Muscle of back (tissue), 13 donors: ENCODE measurements at places on chromosomes 3 and 15. TPM values are rescaled to one million over a fixed set of nuclear protein-coding genes. Genes with fewer than 3 reads are reported as not detected.

Gene UBA3
- polyA plus RNA-seq: 41.4 TPM

DNA sequence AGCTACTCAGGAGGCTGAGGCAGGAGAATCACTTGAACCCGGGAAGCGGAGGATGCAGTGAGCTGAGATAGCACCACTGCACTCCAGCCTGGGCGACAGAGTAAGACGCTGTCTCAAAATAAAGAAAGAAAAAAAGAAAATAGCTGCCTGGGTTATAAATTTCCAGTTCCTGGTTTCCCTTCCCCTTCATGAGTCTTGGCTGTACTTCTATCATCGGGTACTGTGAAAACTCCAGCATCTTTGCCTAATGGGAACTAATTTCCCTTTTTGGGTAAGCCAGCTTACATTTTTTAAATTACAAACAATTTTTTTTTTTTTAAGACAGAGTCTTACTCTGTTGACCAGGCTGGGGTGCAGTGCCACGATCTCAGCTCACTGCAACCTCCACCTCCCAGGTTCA is 15.0 kb downstream of the DENND4A start:
- DNase-seq: no peak

GRCh38 chr3:46812237-46812791 is 50.9 kb downstream of the MYL3 start:
- peak; percentile 81 for DNase-seq

GRCh38 chr3:156465194-156465593 is 89.7 kb downstream of the SSR3 start:
- no peak for DNase-seq

DNA sequence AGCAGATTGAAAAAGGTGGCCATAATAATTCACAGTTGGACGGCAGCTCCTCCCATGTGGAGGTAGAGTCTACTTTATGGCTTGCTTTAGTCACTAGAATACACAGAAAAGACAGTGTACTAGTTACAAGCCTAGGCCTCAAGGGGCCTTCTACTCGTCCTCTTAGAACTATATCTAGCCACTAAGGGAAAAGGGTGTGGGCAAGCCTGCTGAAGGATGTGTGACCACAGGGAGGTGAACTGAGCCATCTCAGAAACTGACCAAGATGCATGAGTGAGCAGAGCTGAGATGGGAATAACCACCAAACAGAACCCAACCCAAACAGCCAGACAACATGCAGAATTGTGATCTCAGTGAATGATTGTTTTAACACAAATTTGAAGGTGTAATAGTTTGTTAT is 335.6 kb upstream of the LMCD1 start:
- no peak for DNase-seq

- DNase-seq: no peak
Observed at GRCh38 chr15:98754657-98755022, 106.3 kb downstream of the IGF1R start.

Gene RLBP1
- polyA plus RNA-seq: 0.29 TPM

DNA sequence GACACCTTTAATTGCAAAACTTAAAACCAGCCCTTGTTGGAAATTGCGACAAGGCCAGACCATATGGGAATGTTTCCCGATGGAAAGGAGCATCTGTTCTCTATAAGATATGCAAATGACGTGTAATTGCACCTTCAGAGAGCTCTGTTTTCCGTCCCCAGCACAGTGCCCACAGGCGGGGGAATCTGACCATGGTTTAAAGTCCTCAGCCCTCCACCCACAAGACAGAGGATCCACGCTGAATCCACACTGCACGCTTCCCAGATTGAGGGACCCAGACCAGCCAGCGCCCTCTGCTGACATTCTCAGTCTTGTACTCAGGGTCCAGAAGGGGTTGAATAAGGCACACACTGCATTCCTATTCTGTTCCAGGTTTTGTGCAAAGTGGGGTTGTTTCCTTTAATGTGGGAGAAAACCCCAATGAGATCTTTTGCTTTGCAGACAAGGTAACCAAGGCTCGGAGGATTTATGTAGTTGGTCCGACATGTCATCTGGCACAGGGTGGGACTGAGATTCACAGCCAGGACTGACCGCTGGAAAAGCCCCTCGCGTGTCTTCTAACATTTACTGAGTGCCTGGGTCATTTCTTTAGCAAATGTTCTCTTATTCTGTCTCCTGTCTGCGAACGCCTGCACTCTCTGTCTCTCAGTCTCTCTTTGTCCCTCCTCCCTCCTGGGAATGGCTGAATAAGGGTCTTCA is 36.8 kb upstream of the KLHL25 start:
- peak; percentile 50 for DNase-seq

GRCh38 chr3:150917951-150918350 is 12.7 kb upstream of the MINDY4B start:
- DNase-seq: no peak

DNA sequence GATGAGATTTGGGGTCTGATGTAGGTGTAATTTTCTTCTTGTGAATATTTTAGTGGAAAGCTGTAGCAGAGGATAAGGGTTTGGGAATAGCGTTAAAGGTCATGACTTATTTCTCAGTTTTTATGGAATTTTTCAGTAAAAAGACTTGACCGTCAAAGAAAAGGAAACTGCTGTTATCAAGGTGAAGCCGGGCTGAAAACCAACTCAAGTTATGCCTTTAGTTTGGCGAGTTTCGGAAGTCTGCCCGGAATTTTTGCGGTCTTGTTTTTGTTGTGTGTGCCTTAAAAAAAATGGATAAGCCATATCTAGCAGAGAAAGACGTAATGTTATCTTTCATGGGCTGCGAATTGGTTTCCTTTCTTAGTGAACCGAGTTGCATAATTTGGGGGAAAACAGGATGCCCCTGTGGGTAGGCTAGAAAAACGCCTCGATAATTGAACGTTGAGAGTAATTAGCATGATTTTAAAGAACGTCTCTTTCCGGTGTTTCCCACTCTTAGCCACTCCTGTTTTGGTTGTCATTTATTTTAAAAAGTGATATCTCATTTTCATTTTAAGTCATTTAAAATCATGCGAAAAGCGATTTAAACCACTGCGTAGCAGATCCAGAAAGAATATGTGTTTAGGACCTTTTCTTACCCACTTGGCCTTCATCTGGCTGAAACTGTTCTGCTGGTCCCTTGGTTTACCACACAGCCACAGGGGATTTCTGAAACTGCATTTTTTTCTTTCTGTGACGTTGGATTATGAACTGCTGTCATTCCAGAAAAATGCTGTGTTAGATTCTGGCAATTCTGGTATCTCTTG is 1.1 kb downstream of the NFKBIZ start:
- DNase-seq: peak; percentile 29

- no peak for DNase-seq
Observed at GRCh38 chr3:39879581-39879980, 70.2 kb downstream of the MYRIP start.

DNA sequence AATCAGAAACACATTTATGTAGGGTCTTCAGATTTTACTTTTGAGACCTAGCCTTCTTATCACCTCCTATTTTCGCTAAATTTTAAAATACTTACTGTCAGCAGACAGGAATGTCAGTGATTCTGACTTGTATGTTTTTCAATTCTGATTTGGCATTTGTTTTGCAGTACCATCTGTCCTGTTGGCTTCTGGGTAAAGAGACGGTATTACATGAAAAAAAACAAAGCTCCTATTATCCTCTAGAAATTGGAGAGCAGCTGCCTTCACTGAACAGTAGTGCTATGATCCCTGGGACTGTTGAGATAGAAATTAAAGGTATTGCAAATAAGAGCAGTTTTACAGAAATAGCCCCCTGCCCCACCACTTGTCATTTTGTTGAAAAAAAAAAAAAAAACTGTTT is 8.4 kb downstream of the ARMC8 start:
- no peak for DNase-seq

Gene EFCAB12
- polyA plus RNA-seq: 0.08 TPM

- DNase-seq: no peak
Observed at GRCh38 chr3:56693750-56694149, 10.7 kb upstream of the TASOR start.

DNA sequence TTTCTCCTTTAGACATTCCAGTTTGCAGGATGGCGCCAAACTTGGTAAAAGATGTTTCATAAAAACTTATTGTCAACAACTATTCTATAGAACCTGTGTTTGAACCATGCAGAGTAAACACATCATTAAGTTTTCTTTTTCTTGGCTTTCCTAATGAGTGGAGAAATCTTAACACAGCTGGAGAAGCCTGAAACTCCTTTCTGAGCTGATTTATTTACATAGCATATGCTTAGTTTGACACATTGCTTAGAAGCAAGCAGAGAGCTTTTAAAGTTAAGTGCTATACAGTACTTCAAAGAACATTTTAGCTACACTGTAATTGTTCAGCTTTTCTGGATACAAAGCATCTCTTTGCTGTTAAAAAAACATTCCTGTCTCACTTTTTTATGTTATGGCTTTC is 61.0 kb upstream of the PAQR5 start:
- DNase-seq: no peak

DNA sequence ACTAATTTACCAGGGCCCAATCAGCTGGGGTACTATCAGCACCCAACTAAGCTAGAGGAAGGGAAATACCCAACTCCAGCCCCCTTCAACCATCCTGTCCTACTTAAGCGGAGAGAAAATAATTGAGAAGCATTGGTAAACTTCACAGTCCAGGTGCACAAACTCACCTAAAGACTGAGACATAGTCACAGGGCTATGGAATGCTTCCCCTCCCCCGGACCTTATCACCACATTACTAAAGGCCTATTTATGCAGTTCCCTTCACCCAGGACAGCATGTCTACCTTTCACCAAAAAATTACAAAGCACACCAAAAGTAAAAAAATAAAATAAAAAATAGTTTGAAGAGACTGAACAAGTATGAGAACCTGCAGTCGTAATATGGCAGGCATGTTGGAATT is 47.9 kb downstream of the HOMER2 start:
- no peak for DNase-seq

GRCh38 chr3:126479642-126480041 is 4.0 kb upstream of the ZXDC start:
- no peak for DNase-seq

- no peak for DNase-seq
Observed at GRCh38 chr3:131077904-131078303, 51.2 kb downstream of the NEK11 start.

- DNase-seq: no peak
Observed at GRCh38 chr15:56194035-56194434, 49.6 kb downstream of the RFX7 start.

DNA sequence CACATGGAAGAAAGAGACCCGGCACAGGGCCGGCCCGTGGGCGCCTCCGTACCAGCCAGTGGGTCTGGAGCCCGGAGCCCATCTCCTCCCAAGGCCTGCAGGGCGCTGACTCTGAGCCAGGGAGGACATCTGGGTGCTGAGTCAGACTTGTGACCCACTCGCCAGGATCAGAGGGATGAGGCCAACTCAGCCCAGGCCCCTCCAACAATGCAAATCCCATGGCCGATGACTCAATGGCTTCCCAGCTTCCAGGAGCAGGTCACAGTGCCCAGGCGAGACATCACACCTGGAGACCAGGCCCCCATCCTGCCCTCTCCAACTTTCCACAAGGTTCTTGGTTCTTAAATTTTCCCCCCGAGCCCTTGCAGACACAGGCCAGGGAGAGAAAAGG is 95.1 kb downstream of the LRIG1 start:
- no peak for DNase-seq

- DNase-seq: no peak
Observed at GRCh38 chr3:179651687-179652446, 973 bp upstream of the USP13 start.

Gene LDHAL6B
- polyA plus RNA-seq: 0.13 TPM

Gene RPP14
- polyA plus RNA-seq: 24.7 TPM

DNA sequence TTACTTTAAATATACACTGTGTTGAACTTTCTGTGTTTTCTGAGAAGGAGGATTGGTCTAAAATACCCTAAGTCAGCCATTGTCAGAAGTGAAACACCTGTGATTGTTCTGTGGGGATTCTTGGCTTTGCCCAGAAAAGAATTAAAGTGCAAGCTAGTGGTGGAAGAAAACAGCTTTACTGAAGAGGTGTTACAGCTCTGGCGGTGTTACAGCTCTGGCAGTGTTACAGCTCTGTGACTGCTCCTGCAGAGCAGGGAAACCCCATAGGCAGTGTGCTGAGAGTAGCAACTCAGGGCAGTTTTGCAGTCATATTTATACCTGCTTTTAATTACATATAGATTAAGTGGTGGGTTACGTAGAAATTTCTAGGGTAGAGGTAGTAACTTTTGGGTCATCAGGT is 66.6 kb downstream of the C3orf20 start:
- DNase-seq: no peak

DNA sequence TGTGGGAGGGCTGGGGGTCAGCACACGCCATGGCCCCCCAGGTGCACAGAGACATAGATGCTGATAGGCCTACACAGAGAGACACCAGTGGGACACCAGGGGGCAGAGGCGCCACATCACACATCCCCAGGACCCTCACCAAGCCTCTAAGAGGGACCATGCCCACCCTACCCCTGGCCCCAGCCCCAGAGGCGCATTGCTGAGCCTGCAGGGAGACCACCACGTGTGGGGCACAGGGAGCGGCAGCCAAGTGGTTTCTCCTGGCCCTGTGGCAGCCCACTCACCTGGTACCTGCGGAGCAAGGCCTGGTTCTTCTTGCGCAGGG is 1.2 kb downstream of the CCDC9B start:
- DNase-seq: no peak

Gene IMPG2
- polyA plus RNA-seq: 0.76 TPM

DNA sequence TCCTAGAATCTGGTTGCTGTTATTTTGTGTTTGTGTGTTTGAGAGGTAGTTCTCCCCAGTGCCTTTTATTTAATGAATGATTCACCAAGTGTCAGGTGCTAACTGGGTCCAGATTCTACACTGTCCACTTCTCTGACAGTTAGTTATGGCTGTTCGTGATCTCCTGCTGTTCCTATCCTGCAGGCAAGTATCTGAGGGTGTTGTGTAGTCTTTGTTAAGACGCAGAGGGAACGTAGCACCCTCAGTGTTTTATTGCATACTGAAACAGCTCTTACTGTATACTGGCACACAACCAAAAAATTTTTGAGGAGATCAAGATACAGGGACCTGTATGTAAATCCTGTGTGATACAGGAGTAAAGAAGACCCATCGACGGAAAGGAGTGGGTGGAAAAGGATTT is 1271.3 kb downstream of the ROBO1 start:
- DNase-seq: no peak

- DNase-seq: no peak
Observed at GRCh38 chr3:136490646-136491405, 240.7 kb downstream of the PCCB start.

GRCh38 chr3:39639344-39640236 is 169.8 kb upstream of the MYRIP start:
- DNase-seq: no peak

- DNase-seq: no peak
Observed at GRCh38 chr3:14592836-14593235, 52.7 kb upstream of the GRIP2 start.

DNA sequence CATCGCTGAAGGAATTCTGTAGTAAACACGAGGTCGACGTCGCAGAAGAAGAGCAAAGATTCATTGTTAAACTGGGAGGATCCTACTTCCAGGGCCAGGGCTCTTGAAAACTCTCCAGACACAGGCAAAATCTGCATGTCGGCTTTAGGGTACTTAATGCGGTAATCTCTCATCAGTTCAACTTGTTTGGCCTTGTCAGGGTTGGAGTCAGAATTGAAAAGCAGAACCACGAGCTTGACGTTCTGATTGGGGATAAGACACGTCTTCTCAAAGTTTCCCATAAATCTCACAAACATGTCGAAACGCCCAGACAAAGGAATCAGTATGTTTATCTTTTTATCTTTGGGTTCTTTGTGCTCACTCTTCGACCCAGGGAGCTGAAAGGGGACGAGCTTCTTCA is 74.0 kb downstream of the CHSY1 start:
- no peak for DNase-seq
